Activated CD4-positive, alpha-beta T cell treated with anti-CD3 and anti-CD28 coated beads for 48 hours (primary cell): ENCODE measurements at places on chromosomes 16 and 17.

DNA sequence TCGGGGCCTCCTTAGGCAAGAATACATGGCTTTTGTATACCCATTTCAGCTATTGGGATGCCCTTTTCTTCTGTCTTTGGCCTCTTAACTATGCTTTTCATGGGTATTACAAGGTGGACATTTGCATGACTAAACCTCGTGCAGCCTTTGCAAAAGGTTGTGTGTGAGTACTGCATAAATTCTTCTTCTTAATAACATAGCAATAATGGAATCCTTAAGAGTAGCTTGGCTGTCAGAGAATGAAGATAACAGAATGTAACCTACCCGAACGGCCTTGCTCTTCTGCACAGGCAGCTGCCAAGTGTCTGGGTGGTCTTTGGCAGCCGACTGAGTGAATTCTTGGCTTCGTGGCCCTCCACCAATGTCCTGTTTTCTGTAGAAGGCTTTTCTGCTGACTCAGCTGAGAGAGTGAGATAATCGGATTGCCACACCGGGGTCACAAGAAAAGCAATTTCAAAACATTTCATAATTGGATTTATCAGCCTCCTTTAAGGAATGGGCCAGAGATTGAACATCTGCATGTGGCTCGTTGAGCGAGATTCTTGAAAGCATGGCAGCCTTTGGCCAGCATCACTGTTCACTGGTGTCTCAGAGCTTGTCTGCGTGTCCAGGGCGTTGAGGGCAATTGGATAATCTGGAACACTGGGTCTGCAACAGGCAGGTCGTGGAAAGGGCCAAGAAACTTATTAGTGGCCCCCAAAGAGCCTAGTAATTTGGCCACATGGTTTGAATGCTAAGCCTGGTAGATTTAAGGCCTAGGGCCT lies 13.4 kb downstream of the IRF8 start:
- no peak for DNase-seq

DNA sequence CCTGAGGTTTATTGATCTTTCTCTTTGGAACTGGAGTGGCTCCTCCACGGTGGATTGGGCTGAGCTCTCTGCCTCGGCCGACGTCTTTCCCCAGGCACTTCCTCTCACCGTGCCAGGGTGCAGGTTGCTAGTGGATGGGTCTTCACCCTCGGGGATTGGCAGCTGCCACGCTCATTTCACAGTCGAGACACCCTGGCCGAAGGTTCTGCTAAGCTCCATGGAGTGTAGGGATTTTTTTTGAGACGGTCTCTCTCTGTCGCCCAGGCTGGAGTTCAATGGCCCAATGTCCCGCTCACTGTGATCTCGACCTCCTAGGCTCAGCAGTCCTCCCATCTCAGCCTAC lies 280.8 kb downstream of the SEC14L1 start:
- no peak for DNase-seq

DNA sequence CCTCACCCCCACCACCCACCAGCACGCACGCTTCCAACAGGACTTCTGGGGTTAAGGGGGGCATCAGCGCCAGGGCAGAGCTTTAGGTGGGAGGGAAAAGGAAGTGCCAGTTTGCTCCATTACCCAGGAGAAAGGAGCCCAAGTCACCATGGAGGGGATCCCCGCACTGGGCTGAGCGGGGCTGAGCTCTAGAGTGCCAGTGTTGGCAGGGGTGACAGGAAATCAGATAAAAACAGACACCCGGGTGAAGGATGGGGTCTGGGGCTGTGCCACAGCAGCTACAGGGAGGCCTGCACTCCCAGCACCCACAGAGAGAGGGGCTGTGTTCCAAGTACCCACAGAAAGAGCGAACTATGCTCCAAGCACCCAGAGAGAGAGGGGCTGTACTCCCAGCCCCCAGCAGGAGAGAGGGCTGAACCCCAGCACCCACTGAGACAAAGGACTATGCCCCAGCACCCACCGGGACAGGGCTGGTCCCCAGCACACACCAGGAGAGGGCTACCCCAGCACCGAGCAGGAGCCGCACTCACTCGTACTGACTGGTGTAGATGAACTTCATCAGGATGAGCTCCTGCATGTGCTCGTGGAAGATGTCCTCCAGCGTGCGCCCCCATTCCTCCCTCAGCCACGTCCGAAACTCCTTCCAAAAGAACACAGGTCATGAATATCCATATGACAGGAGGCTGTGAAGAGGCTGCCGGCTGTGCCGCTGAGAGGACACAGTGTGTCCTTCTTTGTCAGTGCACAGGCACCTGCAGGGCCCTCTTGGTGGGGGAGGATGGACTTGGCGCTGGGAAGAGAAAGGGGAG lies 18.6 kb upstream of the C16orf95 start:
- DNase-seq, result no peak

GRCh38 chr17:82830249-82830661 lies 9.6 kb downstream of the ZNF750 start:
- DNase-seq, result no peak

- DNase-seq, result no peak
Measured at GRCh38 chr17:67491681-67492024, 114.6 kb downstream of the PITPNC1 start.

- no peak for DNase-seq
Measured at GRCh38 chr16:75382611-75383010, 50.7 kb downstream of the CFDP1 start.

DNA sequence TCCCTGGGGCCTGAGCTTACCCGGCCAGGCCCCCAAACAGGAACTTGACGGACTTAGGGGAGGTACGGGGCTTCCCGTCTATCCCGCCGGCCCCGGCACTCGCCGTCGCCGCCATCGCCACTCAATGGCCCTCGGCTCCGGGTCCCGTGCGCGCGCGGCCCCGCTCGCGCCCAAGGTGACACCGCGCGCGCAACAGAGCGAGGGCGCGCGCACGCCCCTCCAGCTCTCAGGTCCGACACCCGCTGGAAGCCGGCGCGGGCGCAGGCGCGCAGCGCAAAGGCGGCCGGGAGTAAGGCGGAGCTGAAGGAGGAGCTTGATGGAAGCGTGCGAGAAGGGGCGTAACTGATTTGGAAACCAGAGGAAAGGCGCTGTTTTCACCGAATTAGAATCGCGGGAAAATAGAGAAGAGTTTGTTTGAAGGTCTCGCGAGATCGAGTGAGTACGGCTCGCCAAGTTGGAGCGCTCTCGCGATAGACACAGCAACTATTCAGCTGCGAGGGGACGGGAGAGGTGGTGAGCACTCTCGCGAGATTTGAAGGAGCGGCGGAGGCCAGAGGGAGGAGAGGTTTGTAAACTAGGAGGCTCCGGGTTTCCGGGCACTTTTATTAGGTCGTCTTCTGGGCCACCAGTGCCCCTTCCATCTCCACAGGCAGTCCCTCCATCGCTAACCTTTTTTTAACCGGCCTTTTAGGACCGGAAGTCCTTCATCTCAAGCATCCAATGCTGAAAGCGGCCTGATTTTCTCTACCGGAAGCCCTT lies at the start of the genes RNF167 and SLC25A11:
Gene RNF167, plus strand, starts transcription at position 473 of the 759 bp plus-strand sequence. CDS start 642 bp downstream, outside the sequence.
Gene SLC25A11, minus strand, starts transcription at position 251 of the 759 bp plus-strand sequence. Its CDS starts 136 bp downstream, at position 115.
- peak; percentile 97 for DNase-seq

GRCh38 chr17:81197409-81197795 lies 25.4 kb downstream of the CEP131 start:
- DNase-seq, result no peak

DNA sequence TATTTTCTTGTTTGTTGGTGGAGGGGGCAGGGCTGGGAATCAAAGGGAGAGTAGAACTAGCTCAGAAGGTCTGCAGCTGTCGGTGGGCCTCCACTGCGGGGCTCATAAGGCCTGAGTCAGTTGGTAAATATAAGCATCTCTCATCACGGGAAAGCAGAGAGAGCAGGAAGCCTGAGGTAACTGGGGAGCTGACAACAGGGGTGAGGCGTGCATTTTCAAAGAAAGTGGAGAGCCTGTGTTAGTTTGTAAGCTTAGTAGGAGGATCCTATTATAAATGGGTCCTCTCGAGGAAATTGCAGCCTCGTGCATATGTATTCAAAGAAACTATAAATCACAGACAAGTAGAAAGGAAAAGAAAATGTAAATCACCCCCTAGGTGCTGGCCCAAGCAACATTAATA lies 221.0 kb upstream of the CDH13 start:
- DNase-seq, result no peak

GRCh38 chr17:44655983-44656710 lies at the start of gene MEIOC:
TSS of gene MEIOC (plus strand) at chr17:44656468. CDS start at chr17:44656614, 146 bp downstream.
- peak; percentile 60 for DNase-seq

DNA sequence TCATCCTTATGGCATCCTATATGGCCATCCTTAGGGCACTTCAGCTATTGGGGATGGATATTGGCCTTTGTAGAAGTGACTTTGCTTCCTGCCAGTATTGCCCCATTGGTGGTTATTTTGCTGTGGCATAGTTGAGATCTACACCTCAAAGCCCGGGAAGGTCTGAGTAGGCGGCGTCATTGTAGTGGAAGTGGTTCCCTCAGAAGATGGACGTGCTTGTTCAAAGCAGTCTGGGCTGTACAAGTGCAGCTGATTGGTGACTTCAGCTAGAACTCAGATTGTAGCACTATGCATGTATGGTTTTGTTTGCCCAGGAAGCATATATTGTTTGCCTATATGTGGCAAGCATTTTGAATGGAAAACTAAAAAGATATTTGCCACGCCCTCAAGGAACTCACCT lies 83.2 kb downstream of the TMC6 start:
- no peak for DNase-seq

DNA sequence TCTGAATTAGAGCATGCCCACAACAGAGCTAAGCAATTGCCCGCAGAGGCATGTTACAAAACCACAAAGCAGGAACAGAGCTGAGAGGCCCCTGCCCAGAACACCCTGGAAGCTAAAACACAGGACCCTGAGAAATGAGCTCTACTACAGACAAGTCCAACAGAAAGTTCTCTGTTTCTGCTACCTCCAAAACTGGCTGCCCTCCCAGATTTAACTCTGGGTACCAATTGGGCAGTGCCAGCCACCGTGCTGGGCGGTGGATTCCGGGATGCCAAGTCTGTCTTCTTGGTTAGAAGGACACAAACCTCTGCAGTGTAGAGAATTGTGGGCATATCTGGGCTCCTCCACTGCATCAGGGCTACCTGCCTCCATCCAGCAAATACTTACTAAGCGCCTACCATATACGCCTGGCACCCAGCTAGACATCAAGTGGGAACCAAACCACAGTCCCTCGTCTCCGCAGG lies 1.0 kb downstream of the CMTM4 start:
- DNase-seq, result no peak

GRCh38 chr16:56362706-56363105 lies 62.6 kb downstream of the AMFR start:
- DNase-seq, result no peak

DNA sequence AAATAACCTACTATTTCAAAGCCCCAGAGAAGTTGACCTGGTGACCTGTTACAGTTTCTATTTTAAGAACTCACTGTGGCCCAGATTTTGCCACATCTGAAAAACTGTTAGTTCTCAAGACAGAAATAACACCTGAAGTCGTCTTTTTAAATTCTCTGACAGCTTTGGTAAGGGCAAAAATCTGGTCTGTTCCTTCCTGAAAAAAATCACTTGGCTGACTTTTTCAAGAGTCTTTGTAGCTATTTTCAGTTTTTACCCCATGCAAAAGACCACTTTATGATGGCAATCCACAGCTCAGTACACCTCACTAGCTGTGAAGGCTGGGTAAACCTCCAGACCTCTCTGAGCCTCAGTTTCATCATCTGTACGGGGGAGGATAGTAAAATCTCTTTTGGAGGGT lies 60.7 kb upstream of the SREBF1 start:
- no peak for DNase-seq

- DNase-seq, result no peak
Measured at GRCh38 chr16:3508736-3509135, 7.9 kb downstream of the CLUAP1 start.

DNA sequence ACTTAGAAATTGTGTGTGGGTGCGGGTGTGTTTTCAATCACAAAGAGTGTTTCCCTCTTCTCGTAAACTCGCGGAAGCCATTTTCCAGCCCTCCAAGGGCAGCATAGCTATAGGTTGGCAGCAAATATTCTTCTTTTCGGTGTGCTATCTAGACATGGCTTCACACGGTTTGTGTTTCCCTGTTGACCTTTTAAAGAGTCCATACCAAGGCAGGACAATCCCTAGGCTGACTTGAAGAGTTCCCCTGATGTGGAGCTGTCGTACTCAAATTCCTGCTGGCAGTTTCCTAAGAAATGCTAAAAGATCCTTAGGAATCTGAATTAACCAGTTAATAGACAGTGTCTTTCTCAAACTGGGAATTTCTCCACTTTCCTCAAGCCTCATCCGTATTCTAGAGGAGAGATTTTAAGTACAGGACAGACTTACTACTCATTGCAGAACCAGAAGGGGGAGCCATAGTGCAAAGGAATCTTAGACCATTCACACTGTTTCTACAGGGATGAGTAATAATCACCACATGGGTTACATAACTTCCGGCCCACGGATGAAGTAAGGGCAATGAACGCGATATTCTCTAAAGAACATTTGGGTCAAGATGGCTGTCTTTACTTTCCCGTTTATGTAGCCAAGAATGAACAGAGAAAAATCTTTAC lies 288.6 kb upstream of the ELAC2 start:
- peak; percentile 14 for DNase-seq

- no peak for DNase-seq
Measured at GRCh38 chr17:46081018-46081320, 81.9 kb downstream of the STH start.

DNA sequence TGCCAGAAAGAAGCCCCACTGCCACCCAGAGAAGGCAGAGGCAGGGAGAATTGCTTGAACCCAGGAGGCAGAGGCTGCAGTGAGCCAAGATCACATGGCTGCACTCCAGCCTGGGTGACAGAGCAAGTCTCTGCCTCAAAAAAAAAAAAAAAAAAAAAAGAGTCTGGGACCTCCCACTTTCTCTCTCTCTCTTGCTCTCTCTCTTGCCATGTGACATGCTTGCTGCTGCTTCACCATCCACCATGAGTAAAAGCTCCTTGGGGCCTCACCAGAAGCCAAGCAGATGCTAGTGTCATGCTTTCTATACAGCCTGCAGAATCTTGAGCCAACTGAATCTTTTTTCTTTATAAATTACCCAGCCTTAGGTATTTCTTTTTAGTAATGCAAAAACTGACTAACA lies 21.5 kb upstream of the SRSF1 start:
- DNase-seq, result no peak

- no peak for DNase-seq
Measured at GRCh38 chr17:83178533-83179304, 99.3 kb downstream of the METRNL start.

DNA sequence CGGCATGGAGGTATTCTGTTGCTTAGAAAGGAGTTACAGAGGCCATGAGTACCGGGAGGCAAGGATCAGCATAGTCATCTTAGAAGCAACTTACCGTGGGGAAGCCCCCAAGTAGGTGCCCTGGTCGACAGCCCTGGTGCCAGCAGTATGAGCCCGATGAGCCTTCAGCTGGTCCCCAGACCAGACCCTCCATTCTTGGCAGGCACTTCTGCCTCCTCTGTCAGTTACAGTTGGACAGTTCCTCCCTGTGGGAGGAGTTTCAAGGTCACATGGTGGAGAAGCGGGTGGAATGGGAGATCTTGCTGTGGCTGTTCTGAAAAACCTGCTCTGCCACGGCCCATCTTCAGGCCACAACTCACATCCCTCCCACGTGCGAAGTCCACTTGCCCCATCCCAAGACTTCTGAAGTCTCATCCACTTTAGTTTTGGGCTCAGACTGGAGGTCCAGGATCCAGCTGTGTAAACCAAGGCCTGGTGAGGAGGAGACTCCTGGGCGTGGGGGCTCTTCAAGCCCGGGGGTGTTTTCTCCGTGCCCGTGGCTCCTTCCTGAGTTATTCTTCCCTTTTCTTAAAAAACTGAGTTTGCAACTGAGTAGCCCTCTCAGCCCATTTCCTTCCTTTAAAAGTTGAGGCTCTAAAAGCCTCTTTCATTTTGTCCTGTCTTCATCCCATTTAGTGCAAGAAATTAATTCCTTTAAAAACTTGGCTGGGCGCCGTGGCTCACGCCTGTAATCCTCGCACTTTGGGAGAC lies 133.5 kb downstream of the SEC14L1 start:
- DNase-seq, result no peak
